ENCODE measurements at places on chromosomes 5 and 9.
A peak's percentile ranks its signal among the peaks of the same experiment; 100 is the strongest.

DNA sequence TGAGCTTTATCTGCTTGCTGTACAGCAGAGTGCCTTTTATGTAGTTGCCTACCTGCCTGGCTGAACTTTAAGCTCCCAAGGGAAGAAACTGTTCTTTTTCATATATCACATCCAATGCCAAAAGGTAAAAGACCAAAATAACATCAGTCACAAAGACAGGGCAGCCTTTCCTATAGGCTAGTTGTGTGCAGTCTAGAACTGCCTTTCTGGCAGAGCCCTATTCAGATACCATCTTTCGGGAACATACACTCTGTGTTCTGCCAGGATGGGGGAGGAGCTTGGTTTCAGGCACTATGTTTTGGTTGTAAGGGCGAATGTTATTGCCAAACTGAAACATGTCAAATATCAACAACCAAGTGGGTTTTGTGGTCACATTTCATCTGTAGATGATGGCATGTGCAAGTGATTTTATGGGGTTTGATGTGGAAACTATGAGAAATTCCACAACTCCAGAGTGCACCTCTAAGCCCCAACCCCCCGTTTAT, 314.5 kb downstream of the ADGRV1 start:
- DNase-seq, result no peak

- DNase-seq, result no peak
Observed at GRCh38 chr5:39579750-39580149, 155.0 kb upstream of the DAB2 start.

- peak; percentile 64 for DNase-seq
Observed at GRCh38 chr5:33936004-33936380, 194 bp upstream of the RXFP3 start.

- DNase-seq, result peak; percentile 2
Observed at GRCh38 chr5:94908889-94909480, 290.5 kb downstream of the SLF1 start.

DNA sequence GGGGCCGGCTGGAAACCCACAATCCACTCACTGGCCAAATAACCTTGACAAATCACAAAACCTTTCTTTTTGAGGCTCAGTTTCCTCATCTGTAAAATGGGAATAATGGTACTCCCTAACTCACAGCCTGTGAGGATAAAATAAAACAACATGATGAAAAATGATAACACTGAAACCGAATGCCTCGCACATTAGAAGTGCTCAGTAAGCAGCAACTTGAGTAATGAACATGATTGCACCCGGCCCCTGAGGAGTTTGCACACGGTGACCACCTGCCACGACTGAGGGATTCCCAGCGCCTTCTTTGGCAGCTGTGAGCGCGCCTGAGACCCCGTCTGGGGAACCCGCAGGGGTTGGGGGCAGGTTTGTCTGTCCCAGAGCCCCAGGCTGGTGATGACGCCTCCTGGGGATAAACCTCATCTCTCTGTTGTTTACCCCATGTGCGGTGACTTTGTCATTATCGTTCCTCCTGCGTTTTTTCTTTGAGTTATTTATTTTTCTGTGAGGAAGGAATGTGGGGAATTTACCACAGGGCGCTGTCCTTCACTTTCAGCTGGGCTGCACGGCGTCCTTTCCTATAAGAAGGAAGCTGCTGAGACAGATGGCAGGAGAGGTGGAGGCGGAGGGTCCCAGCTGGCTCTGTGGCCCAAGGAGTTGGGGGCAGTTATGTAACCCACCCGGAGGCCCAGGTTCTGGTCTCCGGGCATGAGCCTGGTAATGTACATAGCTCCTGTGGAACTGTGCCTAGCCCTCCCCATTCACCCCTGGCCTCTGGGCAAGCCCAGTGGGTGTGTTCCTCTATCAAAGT, 3.0 kb upstream of the SYNPO start:
- no peak for DNase-seq

Data from germinal center (tissue), 1 donor.